ENCODE measurements at places on chromosomes 2 and 18. TPM values are rescaled to one million over a fixed set of nuclear protein-coding genes. Genes with fewer than 3 reads are reported as not detected.

GRCh38 chr2:240604939-240605716 is 18.6 kb downstream of the CAPN10 start:
- H3K36me3 ChIP-seq: peaks cover 3% of the 10 kb centered on the region
- H3K4me3 ChIP-seq: no peak overlapping the region
- peaks cover 8% of the 10 kb centered on the region for H3K4me1 ChIP-seq
- H3K27me3 ChIP-seq: no peaks in the 10 kb centered on the region
- H3K27ac ChIP-seq: no peak overlapping the region
- DNase-seq: no peak

The EVX2 gene
- not detected for total RNA-seq

GRCh38 chr2:12363138-12363537 is 353.6 kb upstream of the TRIB2 start:
- peaks cover 3% of the 10 kb centered on the region for H3K27me3 ChIP-seq
- no peak overlapping the region for H3K4me3 ChIP-seq
- DNase-seq: no peak

DNA sequence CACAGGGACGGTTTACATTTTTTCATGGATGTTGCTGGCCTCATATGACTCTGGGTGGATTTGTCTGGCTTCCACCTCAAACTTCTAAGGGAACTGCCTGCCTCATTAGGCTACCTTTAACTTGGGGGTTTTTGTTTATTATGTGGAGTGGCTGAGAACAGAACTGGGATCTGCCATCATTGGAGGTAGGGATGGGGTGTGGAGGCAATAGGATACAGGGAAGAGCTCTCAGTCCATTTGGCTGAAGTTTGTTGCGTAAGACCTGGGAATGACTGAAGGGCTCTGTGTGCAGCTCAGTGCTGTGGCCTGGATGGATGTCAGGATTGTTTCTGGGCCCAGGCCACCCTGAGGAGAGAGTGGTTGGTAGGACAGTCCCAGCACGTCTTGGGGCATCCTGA is 31.2 kb downstream of the ASB1 start:
- H3K4me1 ChIP-seq: no peaks in the 10 kb centered on the region
- H3K27me3 ChIP-seq: peaks cover 15% of the 10 kb centered on the region
- no peak overlapping the region for H3K27ac ChIP-seq
- no peak for DNase-seq
- H3K36me3 ChIP-seq: no peaks in the 10 kb centered on the region
- H3K4me3 ChIP-seq: no peak overlapping the region

DNA sequence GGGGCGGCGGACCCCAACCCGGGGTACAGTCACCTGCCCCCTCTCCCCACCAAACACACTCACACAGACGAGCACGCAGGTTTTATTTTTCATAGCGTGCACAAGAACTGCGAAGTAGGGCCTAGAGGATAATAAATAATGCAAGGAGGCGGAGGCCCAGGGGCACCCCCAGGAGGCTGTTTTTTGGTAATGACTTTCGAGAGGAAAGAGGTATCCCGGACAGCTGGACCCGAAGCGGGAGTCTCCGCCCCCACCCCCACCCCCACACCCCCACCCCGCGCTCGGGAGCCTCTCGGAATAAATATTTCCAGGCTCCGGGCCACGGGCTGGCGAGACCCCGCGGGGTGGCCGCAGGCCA is 3.4 kb downstream of the CYP26B1 start:
- peaks cover 6% of the 10 kb centered on the region for H3K36me3 ChIP-seq
- peak overlapping the region; percentile 19 for H3K4me3 ChIP-seq
- peaks cover 14% of the 10 kb centered on the region for H3K4me1 ChIP-seq
- DNase-seq: no peak
- no peak overlapping the region for H3K27ac ChIP-seq
- H3K27me3 ChIP-seq: peaks cover 46% of the 10 kb centered on the region

The TRAK2 gene
- 24.7 TPM for total RNA-seq

Data from activated T-helper 1 cell treated with anti-CD3 and anti-CD28 coated beads, Interleukin-12 subunit alpha, Interleukin-12 subunit beta, Interleukin-2, Interleukin-4 antibody, amounts not matched to agents 30 ng/mL and 10 ng/mL and 1 ng/mL, durations not matched to agents 14 hours and 24 hours and 36 hours (primary cell).